Astrocyte (in vitro differentiated cells and primary cell): ENCODE measurements at places on chromosomes 7 and 10. TPM values are rescaled to one million over a fixed set of nuclear protein-coding genes. Genes with fewer than 3 reads are reported as not detected.
A peak's percentile ranks its signal among the peaks of the same experiment; 100 is the strongest.

- no peak for DNase-seq
Measured at GRCh38 chr7:106668861-106669524, 8.0 kb upstream of the CCDC71L start.

DNA sequence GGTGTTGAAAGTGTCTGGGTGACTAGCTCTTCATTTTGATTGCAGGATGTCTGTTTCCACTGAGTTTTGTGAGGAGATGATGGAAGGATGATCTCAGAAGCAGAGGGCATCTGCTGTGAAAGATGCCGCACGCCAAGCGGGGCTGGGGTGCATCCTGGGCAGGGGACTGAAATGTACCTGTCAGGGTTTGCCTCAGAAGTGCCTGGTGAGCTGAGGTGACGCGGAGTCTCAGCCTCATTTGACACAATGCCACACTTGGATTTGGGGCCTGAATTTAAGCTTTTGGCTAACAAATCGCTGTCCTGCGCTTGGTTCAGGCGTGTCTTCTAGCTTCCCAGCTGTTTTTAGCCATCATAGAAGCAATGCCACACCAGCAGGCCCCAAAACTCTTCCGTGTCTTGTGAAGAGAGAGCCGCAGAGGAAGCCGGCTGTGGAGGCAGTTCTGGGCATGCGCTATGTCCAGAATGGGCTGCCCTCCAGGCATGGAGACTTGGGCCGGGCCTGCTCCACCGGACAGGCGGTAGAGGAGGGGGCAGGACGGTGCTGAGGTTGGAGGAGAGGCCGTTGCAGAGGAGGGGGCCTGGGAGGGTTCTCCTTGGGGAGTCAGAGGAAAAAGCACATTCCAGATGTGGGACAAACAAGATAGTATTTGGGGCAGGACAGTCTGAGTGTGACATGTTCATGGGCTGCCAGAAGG is 31.2 kb downstream of the WDR86 start:
- DNase-seq, result no peak

DNA sequence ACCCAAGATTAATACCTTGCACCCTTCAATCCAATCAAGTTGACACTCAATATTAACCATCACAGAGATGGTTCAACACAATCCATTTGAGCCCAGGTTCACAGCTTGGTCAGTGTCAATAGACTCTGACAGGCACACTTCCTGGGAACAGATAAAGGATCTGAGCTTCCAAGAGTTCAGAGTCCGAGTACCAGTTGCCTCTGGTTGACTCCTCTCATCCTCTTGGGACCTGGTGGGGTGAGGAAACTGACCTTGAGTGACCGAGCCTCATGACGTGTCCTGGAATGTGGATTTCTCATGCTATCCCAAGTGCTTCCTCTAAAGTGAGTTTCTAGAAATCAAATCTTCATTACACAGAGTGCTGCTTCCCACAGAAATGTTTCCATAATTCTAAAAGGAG is 162.0 kb downstream of the CYP26A1 start:
- DNase-seq, result peak; percentile 16

The CFTR gene
- 0.38 and 2.5 TPM in 2 replicates for total RNA-seq
